ENCODE measurements at places on chromosomes 11 and 22.

- no peak for DNase-seq
These were observed 13.0 kb downstream of the ABCC8 start for GRCh38 chr11:17463546-17464174.

DNA sequence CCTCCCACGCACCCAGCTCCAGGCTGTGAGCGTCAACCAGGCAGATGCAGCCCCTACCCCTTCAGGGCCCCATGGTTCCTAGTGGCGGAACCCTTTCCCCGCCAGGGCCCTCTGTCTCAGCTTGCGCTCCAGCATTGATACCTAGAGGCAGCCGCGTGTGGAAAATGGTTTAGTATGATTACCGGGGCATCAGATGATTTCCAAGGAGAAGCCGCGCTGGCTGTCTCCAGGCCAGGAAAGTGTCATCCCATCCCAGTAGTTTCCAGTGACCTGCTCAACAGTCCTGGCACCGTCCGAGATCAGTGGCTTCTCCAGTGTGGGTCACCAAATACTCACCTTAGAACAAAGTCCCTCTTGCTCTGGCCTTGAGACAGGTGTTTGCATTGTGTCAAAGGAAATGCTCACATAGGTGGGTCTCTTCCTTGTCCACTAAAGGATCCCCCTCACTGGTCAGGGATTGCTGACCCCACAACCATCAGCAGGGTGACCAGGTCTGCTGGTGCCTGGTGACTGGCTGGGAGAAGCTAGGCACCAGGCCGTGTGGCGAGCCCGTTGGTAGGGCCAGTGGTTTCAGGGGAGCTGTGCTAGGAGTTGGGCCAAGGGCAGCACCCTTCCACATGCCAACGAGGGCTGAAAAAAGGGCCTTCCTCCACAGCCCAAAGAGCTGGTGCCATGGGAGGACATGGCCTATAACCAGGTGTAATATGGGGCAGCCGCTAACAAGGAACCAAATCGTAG is 109.4 kb downstream of the MORC2 start:
- DNase-seq, result no peak

DNA sequence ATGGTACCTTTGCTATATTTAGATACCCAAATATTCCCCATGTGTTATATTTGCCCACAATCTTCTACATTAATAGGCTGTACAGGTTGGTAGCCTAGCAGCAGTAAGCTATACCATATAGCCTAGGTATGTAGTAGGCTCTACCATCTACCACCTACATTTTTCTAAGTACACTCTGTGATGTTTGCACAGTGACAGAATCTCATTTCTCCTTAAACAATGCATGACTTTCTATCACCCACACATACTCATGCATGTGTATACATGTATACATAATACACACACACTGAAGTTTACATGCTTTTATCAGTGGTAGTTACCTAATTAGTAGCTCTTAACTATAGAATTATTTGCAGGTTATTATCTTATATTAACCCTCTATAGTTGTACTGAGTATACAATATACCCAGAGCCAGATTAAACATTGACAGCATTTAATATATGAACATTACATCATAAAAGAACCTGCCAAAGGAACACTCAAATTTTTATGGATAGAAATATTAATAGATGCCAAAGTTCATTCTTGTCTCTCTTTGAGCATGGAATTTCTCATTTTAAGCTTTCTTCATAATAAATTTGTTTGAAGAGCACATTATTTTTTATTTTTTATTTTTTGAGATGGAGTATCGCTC is 51.4 kb downstream of the ELP4 start:
- no peak for DNase-seq

DNA sequence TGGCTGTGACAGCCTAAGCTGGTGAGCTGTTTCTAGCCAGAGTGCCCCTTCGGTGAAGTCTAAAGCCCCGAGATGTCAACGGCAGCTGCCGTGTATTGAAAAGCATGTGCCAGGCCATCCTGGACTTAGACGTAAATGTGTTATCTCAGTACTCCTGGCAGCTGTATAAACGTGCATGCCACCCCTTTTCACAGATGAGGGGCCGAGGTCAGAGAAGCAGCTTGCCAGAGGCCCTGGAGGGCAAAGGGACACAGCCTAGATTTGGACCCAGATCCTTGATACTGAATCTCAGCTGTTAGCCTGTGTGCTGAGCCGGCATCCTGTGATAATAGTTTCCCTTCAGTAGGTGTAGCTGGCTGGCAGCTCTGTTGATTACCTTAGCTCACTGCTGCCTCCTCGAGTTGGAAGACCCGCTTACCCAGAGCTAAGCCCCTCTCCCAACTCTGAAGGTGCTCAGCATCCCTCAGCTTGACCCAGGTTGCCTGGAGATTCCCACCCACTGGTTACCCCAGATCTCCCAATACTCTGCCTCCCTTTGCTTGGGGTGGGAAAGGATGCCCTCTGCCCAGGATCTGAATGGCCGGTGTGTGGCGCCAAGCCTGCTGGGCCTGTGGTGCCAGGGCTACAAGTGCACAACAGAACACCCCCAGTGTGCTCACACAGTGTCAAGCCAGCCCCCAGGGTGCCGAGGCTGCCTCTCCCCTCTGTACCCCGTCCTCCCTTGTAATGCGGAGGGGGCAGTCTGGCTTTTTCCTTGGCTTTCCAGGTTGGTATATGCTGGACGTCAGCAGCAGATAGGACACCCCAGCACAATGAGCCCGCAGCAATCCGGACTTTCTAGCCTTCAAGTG is 59.8 kb upstream of the WNT7B start:
- DNase-seq, result no peak

GRCh38 chr11:96062134-96062533 is 138.2 kb upstream of the MTMR2 start:
- no peak for DNase-seq

- DNase-seq, result no peak
These were observed 145.7 kb downstream of the TTC17 start for GRCh38 chr11:43504316-43504950.

- no peak for DNase-seq
These were observed at the start of gene FREY1 for GRCh38 chr11:45906965-45907611. Gene FREY1, minus strand, starts transcription at chr11:45907271. Its CDS starts 26 bp downstream, at chr11:45907245.

- no peak for DNase-seq
These were observed 10.4 kb upstream of the YWHAH start for GRCh38 chr22:31933816-31934482.

- no peak for DNase-seq
These were observed 227.2 kb downstream of the FAM76B start for GRCh38 chr11:95562196-95562921.

- no peak for DNase-seq
These were observed 144.6 kb downstream of the SNX19 start for GRCh38 chr11:130771708-130772107.

GRCh38 chr11:78099666-78100065 is 20.0 kb upstream of the NDUFC2 start:
- no peak for DNase-seq

DNA sequence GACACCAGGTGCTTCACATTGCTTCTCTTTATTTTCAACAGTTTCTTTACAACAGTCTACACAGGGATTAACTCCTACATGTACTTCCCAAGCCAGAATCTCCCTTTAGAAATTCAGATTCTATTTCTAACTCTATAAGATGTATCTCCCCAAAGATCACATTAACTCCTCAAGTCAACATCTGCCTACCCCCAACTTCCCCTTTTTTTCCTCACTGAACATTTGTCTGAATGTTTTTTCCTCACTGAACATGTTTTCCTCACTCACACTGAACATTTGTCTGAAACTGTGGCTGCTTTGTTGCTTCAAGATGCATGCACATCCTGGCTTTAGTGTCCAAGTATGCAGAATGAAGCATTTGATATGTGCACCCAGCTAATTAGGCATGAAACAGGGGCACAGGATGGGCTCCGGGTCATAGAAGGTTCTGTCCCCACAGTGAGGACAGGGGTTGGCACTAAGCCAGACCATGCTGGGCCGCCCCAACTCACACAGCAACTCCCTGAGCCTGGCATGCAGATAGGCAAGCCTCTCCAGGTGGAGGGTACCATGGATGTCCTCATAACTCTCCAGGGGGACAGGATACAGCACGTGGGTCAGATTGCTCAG is 11.3 kb downstream of the PRAME start:
- no peak for DNase-seq

- DNase-seq, result no peak
These were observed 3.0 kb downstream of the PTPRCAP start for GRCh38 chr11:67434395-67434881.

GRCh38 chr11:65113839-65114238 is 2.2 kb downstream of the TM7SF2 start:
- DNase-seq, result no peak

GRCh38 chr11:13098616-13099289 is 89.6 kb downstream of the RASSF10 start:
- DNase-seq, result no peak

DNA sequence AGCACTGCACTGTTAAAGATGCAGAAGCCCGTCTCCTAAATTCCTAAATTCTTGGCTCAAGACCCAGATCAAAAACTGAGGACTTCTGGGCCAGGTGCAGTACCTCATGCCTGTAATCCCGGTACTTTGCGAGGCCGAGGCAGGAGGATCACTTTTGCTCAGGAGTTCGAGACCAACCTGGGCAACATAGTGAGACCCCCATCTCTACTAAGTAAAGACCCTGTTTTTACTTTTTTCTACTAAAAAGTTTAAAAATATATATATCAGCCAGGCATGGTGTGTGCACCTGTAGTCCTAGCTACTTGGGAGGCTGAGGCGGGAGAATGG is 29.7 kb downstream of the PDGFB start:
- no peak for DNase-seq

GRCh38 chr11:35163702-35164496 is 24.9 kb downstream of the CD44 start:
- no peak for DNase-seq

DNA sequence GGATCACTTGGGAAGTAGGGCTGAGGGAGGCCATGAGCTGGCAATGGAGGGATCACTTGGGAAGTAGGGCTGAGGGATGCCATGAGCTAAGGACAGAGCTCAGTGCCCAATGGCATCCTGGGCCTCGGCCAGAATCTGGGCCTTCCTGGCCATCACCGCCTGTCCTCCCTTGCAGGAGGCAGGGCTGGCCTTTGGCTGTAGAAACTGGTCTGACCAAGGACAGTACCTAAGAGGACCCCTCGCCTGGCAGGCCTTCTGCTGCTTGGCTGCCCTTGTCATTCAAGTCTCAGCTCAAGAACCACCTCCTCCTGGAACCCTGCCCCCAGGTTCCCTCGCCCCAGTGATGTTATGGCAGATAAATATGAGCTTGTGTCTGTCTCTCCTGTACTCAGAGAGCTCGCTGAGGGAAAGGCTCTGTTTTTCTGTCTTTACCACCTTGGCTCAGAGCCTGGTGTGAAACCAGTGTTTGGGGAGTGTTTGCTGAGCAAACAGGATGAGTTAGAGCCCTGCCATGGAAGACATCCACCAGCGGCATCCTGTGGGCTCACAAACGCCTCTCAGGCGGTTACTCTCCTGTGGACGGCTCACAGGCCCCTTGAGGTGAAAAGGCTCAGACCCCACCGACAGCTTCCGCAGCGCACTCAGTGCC is 19.3 kb upstream of the RASL10A start:
- no peak for DNase-seq

DNA sequence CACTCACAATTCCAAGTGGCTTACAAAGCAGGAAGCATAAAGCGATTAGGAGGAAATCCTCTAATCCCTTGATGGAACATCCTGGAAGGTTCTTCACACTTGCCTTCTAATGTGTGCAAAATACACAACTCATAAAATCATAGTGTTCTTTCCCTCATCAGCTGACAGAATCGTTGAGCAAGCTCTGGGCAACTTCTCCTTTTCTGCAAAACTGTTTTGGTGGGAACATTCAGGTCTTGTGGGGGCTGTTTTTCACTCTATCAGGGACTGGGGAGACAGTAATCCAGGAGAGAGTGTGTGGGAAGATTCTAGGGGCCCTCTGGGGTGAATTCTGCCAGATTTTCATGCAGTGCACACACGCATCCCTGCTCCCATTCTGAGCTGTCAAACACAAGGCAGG is 53.2 kb downstream of the IRAG1 start:
- no peak for DNase-seq

- DNase-seq, result peak; percentile 58
These were observed 10.0 kb upstream of the MFRP start for GRCh38 chr11:119356349-119357031.

GRCh38 chr22:37690901-37691504 is 4.9 kb downstream of the NOL12 start:
- DNase-seq, result no peak

- no peak for DNase-seq
These were observed 12.6 kb upstream of the GRAMD4 start for GRCh38 chr22:46607483-46608114.

- no peak for DNase-seq
These were observed 99.2 kb downstream of the BBOX1 start for GRCh38 chr11:27139742-27140367.

DNA sequence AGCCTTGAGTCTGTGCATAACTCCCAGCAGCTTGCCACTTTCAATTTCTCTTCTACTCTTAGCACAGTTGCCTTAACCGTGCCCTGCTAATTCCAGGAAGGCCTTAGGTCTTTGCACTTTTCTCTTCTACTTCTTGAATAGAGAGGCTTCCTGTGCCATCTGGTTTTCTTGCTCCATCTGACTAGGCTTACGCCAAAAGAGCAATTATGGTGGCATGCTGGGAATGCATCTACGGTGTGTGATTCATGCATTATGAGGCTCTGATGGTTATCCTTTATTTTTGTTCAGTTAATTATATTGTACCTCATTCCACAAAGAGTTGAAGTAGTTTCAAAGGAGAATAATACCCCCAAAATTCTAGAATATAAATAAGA is 29.4 kb downstream of the SIK2 start:
- DNase-seq, result no peak

- DNase-seq, result no peak
These were observed 643 bp downstream of the TIGD3 start for GRCh38 chr11:65355013-65355775.

- no peak for DNase-seq
These were observed 188.2 kb upstream of the TBCEL start for GRCh38 chr11:120835601-120836228.

GRCh38 chr11:65454696-65455456 is 32.3 kb downstream of the NEAT1 start:
- peak; percentile 93 for DNase-seq

GRCh38 chr11:22922672-22923071 is 62.4 kb upstream of the CCDC179 start:
- no peak for DNase-seq

DNA sequence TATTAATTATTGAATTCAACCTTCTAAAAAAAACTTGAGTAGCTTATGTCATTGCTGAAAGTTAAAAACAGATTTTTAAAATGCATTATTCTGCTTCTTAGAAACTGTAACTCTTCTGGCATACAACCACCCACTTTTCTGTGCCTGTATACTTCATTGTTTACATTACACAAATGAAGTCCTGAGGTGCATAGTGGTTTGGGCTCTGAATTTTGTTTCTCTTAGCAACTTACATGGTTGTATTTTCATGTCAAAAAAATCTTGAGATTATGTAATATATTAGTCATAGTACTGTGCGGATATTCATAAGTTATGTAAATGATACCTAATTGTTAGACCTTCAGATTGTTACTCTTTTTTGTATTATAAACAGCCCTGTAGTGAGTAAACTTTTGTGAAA is 12.2 kb downstream of the SC5D start:
- no peak for DNase-seq

GRCh38 chr22:45891021-45891421 is 85.9 kb downstream of the WNT7B start:
- DNase-seq, result no peak

All from CMK (cell line).